ENCODE measurements at places on chromosomes 2 and 18.

DNA sequence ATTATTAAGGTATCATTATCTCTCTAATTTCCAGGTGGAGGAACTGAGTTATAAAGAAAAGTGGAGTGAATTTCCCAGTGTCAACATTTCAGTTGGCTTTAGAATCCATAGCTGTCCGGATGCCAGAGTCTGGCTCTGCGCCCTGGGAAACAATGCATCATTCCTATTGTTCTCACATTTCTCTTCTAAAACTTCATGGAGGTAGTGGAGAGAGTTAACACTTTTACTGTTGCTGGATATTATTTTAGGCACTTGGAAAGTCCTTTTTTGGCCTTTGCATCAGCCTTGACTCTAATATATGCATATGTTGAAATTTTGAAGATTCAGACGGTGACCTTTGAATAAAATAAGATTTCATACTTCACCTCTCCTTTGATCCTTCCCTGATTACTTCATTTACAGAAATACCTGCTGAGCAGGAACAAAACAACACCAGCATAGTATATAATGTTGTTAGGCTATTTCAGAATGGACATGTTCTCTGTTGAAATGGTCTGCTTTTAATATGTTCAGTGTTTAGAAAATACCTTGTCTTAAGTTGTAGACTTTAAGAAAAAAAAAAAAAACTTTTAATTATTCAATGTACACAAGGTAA lies 148.8 kb downstream of the EPHA4 start:
- DNase-seq: no peak

DNA sequence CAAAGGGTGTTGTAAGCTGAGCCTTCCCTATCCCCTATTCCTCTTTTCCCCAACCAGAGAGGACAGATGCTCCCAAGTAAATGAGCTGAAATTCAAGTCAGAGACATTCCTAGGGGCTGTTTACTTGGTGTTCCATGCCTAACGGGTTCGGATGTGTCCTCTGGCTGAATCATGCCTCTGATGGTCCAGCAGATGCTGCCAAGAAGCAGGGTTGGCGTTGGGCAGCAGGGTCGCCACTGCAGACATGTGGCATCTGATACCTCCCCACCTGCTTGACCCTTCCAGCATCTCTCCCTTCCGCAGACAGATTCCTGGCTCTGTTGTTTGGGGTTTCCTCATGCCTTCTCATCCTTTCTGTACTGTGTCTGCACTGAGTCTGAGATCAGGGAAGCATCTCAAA lies 108.3 kb downstream of the HNRNPLL start:
- no peak for DNase-seq

- DNase-seq: no peak
Observed at GRCh38 chr2:242051463-242051862, 181.9 kb downstream of the RTP5 start.

GRCh38 chr18:45402485-45403056 lies 212.7 kb upstream of the SLC14A2 start:
- no peak for DNase-seq

- no peak for DNase-seq
Observed at GRCh38 chr18:58255701-58256311, 211.8 kb downstream of the NEDD4L start.

DNA sequence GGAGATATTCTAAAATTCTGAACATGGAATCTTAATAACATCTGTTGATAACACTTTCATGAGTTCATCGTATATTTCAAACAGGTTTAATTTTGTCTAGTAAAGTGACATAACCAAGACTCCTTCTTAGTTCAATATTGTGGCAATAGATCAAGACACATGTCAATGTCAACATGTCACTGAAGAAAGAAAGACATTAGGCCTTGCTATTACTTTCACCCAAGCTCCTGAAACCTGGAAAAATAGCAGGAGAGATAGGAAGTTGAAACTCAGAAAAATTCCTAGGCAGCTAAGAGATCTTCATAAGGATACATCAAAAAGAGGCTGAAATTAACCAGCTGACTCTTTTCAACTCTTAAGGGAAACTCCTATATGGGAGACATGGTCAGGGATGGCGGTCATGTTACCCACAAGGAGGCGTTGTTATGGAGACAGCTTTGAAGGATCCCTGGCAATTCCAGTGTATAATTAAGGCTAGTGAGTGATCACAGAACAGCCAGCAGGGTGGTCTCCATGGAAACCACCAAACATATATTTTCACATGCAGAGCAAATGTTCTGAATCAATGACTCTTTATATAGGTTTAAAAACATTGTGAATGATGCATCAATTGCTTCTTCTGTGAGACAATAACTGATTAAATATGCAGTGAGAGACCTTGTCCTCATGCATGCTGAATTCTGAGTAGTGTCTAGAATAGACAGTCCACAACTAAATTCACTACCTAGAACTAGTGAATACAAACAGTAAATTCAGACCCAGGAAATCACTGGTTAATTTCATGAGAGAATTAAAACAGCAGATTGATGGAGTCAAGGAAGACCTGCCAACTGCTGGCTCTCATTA lies 115.3 kb upstream of the RIOK3 start:
- DNase-seq: no peak

DNA sequence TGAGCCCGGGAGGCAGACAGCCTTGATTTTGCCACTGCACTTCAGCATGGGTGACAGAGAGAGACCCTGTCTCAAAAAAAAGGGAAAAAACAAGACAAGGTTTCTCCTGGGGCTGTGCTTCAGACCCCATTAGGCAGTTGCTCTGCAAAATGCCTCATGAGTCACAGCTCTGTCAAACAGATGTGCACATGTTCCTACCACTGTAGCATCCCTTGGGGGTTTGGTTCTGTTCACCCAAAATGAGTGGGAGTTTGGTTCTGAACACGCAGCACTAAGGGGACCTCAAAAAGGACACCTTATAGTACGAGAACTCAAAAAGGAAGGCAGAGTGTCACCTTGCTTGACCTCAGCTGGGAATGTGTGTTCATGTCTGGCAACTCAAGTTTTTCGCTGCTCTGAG lies 134.9 kb downstream of the RPIA start:
- no peak for DNase-seq

GRCh38 chr2:55010915-55011314 lies 39.3 kb downstream of the RTN4 start:
- DNase-seq: no peak

- no peak for DNase-seq
Observed at GRCh38 chr2:191877875-191878274, 31.0 kb upstream of the CAVIN2 start.

- no peak for DNase-seq
Observed at GRCh38 chr2:152638056-152638455, 79.2 kb downstream of the PRPF40A start.

- no peak for DNase-seq
Observed at GRCh38 chr18:49685231-49685942, 123.5 kb downstream of the LIPG start.

DNA sequence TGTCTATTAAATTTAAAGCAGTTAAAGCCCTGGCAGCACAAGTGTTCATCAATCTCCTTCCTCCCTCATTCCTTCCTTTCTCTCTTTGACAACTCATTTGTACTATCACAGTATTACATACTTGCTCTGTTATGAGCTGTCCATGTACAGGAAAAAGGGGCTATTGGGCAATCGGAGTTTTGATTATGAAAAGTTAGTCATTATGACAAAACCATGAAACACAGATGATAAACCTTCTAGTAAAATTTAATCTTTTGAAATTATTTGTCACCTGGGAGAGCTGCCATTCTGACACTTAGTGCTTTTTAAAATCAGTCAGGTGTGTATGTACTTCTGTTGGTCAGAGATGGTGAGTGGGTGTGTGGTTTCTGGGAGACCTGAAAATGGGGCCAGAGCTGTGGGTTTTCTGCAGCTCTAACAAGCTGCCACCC lies 39.4 kb downstream of the MAP4K4 start:
- DNase-seq: no peak

- no peak for DNase-seq
Observed at GRCh38 chr2:27638037-27638637, 9.3 kb downstream of the GPN1 start.

- DNase-seq: peak; percentile 52
Observed at GRCh38 chr18:49725809-49726674, 87.3 kb downstream of the ACAA2 start.

DNA sequence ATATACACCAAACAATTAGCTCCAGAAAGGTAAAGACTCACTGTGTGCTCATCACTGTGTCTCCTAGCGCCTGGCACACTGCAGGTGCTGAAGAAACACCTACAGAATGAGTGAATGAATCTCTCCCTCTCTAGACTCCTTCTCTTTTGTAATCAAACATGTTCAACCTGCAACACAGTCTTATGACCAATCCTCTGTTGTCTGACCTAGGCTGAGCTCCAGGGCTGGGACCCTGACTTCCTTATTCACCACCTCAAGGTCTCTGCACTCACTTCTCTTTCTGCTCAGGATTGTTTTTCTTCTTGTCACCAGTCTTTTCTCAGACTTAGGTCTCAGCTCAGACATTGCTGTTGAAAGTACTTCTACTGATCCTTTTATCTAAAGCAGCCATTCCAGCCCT lies 9.8 kb downstream of the CKAP2L start:
- no peak for DNase-seq

DNA sequence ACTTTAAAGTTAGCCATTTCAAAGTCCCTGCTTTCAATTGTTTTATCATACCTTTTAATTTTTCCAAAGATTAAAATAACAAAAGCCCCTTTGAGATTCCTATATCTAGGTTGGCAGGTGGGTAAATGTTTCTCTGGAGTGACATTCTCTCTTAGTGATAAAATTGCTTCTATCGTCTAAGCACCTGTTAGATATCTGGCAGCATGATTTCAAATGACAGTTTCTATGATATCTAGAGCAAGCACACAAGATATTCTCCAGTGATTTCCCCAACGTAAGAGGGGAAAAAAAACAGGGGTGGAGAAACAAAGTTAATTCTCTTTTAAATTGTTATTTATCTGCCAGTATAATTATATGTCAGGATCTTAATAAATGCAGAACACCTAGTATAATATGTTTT lies 610.2 kb downstream of the DSC3 start:
- no peak for DNase-seq

DNA sequence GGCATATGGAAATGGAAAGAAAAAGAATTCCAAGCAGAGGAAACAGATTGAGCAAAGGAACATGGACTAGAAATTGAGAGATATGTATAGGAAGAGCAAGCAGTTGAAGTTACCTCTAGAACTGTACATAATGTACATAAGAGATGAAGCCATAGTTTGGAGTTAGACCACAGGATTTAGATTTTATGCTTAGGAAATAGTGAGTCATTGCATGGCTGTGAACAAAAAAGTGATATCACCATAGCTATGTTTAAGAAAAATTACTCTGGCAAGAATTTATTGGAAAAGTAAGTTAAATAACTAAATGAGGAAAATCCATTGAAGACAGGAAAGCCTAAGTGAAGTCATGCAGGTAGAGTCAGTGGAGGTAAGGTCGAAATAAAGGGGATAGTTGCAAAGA lies 99.4 kb upstream of the GALNT5 start:
- DNase-seq: no peak

DNA sequence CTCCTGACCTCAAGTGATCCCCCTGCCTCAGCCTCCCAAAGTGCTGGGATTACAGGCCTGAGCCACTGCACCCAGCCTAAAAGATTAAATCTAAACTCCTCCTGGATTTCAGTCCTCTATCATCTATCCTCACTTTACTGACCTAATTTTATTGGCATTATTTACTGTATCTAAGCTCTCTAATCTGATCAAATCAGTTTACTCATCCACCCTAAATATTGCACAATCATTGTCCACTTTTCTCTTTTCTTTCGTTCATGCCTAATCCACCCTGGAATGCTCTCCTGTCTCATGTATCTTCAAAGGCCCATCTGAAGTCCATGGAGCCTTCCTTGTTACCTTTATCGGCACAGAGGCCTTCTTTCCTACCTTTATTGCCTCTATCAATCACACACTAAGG lies 31.6 kb upstream of the GPR155 start:
- no peak for DNase-seq

DNA sequence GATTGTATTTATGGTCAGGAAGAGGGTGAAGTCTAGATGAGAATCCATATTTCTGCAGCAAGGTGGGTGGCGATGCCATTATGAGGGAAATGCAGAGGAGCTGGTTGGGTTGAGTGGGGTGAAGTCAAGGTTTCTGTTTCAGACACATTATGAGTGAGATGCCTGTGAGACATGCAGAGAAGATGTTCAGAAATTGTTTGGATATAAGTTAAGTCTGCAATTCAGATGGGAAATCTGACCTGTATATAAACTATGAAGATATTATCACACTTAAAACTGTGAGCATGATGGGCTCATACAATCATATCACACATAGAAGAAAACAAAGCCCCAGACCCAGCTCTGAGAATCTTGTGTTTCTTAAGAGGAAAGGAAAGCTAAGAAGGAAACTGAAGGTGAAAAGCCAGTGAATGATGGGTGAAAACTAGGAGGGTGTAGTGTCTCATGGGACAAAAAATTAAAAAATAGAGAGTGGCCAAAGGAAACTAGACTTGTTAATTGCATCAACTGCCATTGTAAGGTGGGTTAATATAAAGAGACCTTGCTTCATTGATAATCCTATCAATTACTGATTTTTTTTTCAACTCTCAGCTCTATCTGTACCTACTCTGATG lies 14.2 kb downstream of the GALNT5 start:
- no peak for DNase-seq

GRCh38 chr18:38038242-38038641 lies 472.6 kb upstream of the CELF4 start:
- no peak for DNase-seq

GRCh38 chr18:52537261-52537660 lies 197.3 kb downstream of the DCC start:
- DNase-seq: no peak

GRCh38 chr2:230891509-230891908 lies 26.8 kb downstream of the ITM2C start:
- no peak for DNase-seq

- DNase-seq: no peak
Observed at GRCh38 chr2:71683070-71683469, 229.7 kb downstream of the DYSF start.

DNA sequence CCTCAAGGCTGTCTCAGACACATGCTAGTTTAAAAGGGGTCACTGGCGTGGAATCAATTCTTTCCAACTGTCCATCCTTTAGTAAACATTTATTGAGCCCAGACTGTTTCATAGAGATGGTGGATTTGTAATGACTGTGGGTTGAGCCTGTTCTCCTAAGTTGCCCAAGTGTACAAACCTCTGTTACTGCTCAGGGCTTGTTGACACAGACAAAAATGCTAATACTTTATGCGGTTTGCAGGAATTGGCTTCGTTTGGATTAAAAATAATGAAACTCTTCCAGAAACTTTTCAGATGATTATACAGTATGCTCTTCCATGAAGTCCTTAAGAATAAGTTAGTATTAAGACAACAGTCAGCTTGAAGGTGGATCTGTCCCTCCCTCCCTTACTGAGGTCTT lies 83.6 kb upstream of the MGAT5 start:
- DNase-seq: no peak

GRCh38 chr2:187390891-187391290 lies 57.2 kb downstream of the CALCRL start:
- no peak for DNase-seq

Measured in NT2/D1 (cell line).